Vein endothelial cell (primary cell): ENCODE measurements at places on chromosomes 16 and 17. TPM values are rescaled to one million over a fixed set of nuclear protein-coding genes. Genes with fewer than 3 reads are reported as not detected.

Gene OR2C1
- not detected in 2 replicates for total RNA-seq

Gene CD300LB
- not detected in 2 replicates for total RNA-seq

Gene MPRIP
- total RNA-seq = 135 and 158 TPM in 2 replicates

Gene KCNG4
- total RNA-seq = not detected in 2 replicates

Gene SAMD14
- 5.3 and 10.5 TPM in 2 replicates for total RNA-seq

Gene KRT28
- not detected in 2 replicates for total RNA-seq

Gene SENP3
- 78.2 and 91.8 TPM in 2 replicates for total RNA-seq

Gene CD300H
- not detected in 2 replicates for total RNA-seq

Gene CCL4L2
- not detected in 2 replicates for total RNA-seq

Gene CA5A
- total RNA-seq = not detected in 2 replicates

Gene CES2
- total RNA-seq = 28.5 and 30.4 TPM in 2 replicates

Gene CTCF
- total RNA-seq = 32.7 and 34.2 TPM in 2 replicates

Gene CCDC43
- 31.0 and 38.7 TPM in 2 replicates for total RNA-seq

Gene MLKL
- 17.6 and 20.6 TPM in 2 replicates for total RNA-seq
